ENCODE measurements at places on chromosomes 2 and 18.

- no peak for DNase-seq
Measured at GRCh38 chr2:113211226-113212105, 37.7 kb downstream of the PSD4 start.

GRCh38 chr2:96097951-96098823 lies 18.2 kb downstream of the ADRA2B start:
- no peak for DNase-seq

GRCh38 chr2:105773568-105773967 lies 28.9 kb downstream of the NCK2 start:
- no peak for DNase-seq

DNA sequence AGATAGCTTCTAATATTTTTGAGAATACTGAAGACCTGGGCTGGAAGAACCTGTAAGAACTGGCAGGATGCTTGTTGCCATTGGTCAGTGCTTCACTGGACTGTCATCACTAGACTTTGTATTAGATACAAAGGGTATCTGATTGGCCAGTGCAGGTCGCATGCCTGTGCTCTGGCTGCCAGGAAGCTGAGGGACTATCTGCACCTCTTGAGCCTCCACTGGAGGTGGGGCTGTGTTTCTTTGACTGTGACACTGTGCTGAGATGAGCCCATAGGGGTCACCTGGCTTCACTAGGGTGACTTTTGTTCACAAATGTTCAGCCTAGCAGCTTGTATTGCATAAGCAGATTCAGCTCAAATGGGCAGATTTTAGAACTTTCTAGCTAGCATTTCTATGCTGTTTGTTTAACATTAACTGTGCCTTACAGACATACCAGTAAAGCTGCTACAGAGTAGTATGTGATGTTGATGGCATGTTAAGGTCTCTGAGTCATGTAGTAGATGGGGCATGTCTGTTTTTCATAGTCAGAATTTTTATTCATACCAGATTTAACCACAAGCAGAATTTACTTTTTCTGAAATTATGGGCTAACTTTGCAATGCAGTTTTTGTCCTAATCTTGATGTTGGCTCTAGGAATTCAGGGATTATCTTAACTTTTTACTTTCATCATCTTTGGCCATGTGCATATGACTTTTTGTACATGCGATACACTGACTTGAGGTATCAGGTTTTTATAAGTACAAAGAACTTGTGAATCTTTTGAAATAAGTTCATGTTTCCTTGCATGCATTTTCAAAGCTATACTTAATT lies 56.1 kb downstream of the RHBDD1 start:
- DNase-seq = no peak

- no peak for DNase-seq
Measured at GRCh38 chr2:186584053-186584452, 5.8 kb upstream of the ITGAV start.

DNA sequence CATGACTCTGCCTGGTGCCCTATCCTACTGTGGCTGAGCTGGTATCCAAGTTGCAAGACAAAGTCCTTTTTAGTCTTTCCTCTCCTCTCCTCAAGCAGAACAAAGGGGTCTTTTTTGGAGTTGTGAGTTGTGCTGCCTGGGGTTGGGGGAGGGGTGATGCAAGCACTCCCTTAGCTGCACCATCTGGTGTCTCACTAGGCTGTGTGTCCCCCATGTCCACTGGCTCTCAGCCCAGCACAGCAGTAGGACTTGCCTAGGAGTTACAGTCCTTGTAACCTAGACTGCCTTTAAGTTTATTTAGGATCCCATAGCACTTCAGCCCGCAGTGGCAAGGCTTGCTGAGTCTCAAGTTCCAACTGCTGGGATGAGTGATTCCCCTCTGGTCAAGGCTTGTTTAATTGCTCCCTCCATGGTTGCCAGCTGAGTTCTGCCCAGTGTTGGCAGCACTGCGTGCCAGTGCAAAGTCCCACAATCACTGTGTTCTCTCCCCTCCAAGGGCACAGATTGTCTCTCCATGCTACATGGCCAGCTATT lies 13.2 kb upstream of the ILKAP start:
- DNase-seq = no peak

DNA sequence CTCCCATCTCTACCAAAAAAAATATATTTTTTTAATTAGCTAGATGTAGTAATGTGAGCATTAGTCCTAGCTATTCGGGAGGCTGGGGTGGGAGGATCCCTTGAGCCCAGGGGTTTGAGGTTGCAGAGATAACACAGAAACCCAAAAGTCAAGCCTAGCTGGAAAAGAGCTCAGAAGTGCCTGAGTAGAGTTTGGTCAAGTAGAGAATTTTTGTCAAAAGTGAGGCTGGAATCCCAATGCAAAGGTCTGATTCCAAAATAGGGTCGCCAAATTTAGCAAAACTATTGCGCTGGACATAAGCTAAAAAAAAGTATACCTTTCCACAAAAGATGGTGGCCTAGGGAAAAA lies 15.5 kb upstream of the MSH6 start:
- no peak for DNase-seq
